ENCODE measurements at places on chromosomes 1 and 21.

DNA sequence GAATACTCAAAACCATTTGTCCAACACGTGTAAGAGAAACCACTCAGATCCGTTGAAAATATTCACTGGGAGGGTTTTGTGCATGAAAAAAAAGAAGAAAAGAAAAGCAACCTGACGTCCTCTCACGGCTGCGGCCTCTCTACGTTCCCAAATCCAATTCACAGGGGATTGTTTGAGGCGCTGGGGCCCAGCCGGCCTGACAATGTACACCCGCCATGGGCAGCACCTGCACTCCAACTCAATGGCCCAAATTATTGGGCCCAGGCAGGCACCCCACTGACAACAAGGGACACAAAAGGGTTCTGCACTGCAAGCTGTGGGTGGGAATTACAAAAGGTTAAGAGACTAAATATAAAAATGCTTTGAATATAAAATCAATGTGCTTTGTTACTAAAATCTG, 41.5 kb downstream of the MORN1 start:
- DNase-seq, result no peak

GRCh38 chr21:28421716-28422524, 570.8 kb downstream of the LTN1 start:
- no peak for DNase-seq

- DNase-seq, result no peak
Observed at GRCh38 chr1:172339842-172340241, 80.6 kb upstream of the C1orf105 start.

DNA sequence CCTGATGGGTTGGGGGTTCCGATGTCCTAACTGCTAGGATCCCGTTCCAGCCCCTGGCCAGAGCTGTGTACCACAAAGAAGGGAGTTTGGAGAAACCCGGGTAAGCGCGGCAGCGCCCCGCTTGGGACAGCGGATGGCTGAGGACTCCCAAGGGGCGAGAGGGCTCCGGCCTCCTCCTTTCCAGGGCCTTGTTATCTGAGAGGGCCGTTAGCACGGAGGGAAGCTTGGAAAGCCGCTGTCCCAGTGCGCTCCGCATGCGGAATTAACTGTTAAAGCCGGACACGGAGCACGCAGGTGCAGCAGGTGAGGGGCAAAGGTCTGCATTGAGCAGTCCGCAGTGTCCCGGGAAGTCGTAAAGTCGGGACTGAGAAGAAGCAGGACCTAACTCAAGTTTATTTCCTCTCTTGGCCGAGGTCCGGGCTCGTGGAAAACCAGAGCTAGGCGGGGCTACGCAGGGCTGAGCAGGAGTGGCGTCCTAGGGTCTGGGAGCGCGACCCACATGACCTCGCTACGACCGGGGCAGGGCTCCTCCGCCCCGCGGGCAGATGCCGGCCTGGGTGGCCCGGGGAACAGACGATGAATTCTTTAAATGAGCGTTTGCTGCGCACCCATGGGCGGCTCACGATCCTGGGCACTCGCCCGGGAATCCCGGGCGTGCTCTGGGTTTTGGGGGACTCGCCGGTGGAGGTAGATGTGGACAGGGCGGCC, 4.5 kb downstream of the LHX4 start:
- no peak for DNase-seq

DNA sequence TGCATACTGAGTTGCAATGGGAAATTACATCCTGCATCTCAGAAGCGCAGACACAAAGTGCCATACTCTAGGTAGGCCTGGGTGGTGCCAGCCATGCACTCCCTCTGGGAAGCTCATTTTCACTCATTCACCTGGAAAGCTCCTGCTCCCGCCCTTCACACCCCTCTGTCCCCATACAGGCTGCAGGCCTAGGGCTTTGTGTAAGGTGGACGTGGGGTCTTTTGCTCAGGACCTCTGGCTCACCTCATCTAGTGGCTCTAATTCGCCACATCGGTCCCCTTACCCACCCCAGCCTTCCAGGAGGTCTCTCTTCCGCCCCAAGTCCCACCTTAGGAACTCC, 751 bp downstream of the MRPS15 start:
- DNase-seq, result no peak

DNA sequence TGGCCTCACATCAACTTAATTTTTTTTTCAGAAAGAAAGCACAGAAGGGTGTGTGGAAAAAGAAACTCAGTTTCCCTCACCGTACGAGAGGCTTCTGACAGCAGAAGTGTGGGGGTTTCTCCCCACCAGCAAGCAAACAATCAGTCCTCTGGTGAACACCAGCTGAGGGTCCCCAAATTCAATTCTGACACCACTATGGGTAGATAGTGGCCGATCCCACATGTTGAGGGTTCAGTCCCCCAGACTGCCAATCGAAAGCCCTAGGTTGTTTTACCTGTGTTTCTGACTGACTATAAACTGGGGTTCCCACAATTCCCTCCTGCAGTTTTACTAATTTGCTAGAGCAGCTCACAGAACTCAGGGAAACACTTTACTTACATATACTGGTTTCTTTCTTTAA, 2.1 kb downstream of the IFI6 start:
- no peak for DNase-seq

DNA sequence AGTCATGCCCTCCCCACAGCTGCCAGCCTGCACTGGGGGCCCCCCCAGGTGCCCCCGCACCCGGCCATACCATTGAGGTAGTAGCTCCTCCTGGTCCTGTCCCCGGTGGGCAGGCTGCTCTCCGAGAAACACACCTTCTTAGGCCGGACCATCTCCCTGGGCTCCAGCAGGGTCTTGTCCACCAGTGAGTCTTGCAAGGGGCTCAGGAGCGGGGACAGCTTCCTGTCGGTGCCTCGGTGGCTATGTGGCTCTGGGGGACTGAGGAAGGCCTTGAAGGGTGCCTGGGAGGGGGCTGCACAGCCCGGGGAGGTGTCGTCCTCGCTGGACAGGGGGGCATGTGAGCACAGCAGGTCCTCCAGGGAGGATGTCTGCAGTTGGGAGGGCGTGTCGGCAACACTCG, 12.9 kb upstream of the FTCD start:
- no peak for DNase-seq

GRCh38 chr1:245079021-245079609, 75.7 kb upstream of the KIF26B start:
- no peak for DNase-seq

DNA sequence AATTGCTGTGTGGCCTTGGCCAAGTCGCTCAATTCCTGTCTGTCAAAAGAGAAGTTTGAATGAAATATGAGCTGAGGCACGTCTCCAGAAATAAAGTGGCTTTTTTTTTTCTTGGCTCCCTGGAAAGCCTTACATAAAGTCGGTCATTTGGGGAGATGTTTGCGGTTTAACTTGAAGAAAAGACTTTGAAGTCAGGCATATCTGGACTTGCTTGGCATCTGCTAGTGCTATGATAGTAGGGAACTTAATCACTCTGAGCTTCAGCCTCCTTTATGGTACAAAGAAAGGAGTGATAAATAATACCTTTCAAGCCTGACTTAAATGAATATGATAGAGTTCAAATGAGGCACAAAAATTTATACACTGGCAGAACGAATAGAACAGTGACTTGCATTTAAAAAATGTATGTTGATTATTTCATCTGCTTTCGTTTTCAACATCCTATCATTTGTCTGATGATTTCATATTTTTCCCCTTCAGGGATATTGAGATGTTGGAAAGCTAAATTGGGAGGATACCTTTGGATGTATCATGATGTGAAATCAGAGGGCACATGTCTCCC, 60.2 kb downstream of the FASLG start:
- DNase-seq, result no peak

GRCh38 chr1:93437976-93438605, 9.8 kb upstream of the FNBP1L start:
- no peak for DNase-seq

- no peak for DNase-seq
Observed at GRCh38 chr1:114153261-114154145, at the start of gene SYT6. SYT6 (minus strand) TSS chr1:114153869; CDS start chr1:114153772, 97 bp downstream.

DNA sequence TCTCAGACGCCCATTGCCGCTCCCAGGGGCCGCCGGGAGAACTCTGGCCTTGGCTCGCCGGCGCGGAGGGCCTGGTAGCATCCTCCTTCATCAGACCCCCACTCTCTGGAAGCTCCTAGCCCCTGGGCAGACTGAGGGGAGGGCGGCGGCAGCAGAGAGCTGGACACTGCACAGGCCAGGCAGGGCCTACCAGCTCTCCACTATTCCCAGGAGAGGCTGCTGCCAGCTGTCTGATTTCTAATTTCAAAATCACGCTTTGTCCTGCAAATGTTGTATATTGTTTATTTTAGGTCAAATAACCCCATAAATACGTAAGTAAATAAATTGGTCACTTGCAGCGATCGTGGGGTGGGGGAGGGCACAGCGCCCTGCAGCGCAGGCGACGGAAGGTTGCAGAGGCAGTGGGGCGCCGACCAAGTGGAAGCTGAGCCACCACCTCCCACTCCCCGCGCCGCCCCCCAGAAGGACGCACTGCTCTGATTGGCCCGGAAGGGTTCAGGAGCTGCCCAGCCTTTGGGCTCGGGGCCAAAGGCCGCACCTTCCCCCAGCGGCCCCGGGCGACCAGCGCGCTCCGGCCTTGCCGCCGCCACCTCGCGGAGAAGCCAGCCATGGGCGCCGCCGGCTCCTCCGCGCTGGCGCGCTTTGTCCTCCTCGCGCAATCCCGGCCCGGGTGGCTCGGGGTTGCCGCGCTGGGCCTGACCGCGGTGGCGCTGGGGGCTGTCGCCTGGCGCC, at the start of gene MTARC1:
Gene MTARC1, plus strand, starts transcription at position 577 of the 732 bp plus-strand sequence. Its CDS starts 32 bp downstream, at position 609.
- no peak for DNase-seq

DNA sequence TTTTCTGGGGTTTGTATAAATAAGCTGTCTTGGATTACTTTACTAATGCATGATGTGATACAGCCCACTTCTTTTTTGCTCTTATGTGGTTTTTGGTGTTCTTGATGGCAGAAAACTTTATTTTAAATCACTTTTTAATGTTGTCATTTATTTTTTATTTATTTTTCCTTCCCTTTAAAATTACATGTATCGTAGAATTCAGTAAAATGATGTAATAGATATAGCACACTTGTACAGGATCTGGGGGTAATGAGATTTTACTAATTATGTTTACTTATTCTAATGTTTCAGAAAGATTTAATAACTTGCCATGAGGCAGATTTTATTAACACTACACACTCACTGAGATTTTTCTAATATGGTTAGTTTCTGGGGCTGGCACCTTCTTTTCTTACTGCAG, 701 bp upstream of the B3GALT2 start:
- no peak for DNase-seq

DNA sequence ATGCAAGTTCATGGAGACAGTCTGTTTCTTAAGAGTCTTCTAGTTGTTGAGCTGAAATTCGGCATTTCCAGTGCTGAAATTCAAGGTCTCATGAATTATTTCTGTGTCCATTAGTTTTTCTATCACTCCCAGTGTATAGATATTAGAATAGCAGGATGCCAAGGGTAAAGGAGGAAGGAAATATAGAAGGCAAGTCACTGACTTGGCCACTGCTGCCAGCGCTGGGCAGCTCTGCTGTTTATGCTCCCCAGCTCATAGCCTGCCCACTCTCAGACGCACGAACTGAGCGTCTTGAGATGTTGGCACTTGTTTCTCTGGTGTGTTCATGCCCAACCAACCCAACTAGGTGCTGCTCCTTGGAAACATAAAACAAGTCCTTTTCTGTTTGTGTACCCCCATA, 110.1 kb downstream of the SLC45A1 start:
- DNase-seq, result no peak

GRCh38 chr1:53345996-53346813, 18.3 kb upstream of the LRP8 start:
- DNase-seq, result no peak

DNA sequence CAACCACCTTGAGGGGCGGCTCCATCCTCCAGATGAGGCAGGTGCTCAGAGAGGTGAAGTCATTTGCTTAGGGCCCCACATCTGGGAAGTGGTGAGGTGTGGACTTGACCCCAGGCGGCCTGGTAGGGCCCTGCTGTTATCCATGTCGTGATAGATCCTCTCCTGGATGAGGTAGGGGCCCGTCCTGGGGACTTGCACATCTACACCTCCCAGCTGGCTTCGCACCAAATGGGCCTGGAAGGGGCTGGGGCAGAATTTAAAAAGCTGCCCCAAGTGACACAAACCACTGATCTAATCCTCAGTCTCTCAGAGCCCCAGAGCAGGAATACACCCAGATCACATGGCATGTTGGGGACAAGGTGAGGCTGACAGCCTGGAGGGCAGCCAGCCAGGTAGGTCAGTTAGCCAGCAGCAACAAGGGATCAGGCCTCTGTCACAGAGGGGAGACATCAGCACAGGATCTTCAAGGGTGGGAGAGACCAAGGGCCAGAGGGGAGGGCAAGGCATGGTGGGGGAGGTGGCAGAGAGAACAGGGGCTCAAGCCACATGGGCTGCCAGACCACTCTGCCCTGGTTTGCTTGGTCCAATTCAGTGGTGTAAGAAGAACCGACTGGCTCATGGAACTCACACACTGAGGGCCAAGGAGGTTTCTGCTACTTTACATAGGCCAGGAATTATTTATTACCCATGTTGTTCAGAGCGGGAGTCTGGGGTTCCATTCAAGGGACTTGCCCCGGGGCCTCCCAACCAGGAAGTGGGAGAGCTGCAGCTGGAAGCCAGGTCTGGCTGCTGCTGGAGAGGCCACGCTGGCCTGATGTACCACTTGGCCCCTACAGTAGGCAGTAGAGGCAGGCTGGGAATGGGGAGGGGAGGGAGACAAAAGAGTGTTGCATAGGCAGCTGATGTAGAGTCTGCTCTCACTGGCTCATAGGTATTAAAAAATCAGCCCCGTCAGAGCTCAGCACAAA, 12.1 kb downstream of the LRP8 start:
- DNase-seq, result no peak

GRCh38 chr1:188027613-188028012, 1198.9 kb downstream of the PLA2G4A start:
- no peak for DNase-seq

DNA sequence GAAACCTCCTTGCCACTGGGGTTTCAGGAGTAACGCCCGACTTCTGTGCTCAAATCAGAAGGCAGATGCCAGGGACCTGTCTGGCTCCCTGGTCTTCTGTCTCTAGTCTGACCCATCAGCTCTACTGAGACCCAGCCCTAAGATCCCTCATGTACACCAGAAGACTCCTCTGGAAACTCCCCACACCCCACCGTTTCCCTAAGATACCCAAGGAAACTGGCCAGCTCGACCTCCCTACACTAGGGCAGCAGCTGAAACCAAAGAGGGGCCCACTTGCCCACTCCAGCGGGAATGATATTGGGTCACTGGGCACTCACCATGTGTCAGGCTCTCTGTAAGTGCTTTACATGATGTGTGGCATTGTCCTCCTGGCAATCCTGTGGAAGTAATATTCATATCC, 469 bp upstream of the S100A16 start:
- no peak for DNase-seq

DNA sequence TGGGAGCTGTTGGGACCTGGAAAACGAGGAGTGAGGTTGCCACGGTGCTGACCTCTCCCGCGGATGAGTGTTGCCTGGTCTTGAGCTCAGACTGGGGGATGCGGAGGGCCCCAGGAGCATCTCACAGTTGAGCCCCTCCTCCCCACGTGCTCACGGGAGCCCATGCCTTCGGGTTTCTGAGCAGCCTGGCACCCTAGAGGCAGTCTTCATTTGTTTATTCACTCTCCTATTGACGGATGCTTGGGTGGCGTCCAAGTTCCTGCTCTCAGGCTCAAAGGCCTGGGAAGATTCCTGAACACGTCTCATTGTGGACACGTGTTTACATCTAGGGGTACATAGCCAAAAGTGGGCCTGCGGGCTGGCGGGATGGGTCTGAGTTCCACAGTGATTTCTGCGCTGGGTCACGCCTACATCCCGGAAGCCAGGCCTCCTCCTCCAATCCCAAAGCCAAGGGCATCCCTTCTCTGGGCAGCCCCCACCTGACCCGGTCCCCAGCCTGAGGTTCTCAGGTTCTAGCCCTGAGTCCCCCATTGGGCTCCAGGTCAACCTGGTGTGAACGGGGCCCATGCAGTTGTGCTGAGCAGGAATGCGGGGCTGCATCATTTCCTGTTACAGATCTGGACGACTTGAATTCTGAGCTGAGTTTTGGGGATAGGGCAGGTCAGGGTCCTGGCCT, 14.7 kb downstream of the WNT3A start:
- DNase-seq, result no peak

- no peak for DNase-seq
Observed at GRCh38 chr1:187956975-187957374, 1128.2 kb downstream of the PLA2G4A start.
